SK-MEL-5 (cell line): ENCODE measurements at places on chromosomes 3 and 15. TPM values are rescaled to one million over a fixed set of nuclear protein-coding genes. Genes with fewer than 3 reads are reported as not detected.

The IQCF5 gene
- not detected in 2 replicates for total RNA-seq

The C2CD4A gene
- total RNA-seq: not detected in 2 replicates

The NCEH1 gene
- 4.4 and 6.2 TPM in 2 replicates for total RNA-seq

The CPEB1 gene
- 14.1 and 19.1 TPM in 2 replicates for total RNA-seq

The UCN2 gene
- total RNA-seq: 14.9 and 18.8 TPM in 2 replicates

The NEDD4 gene
- total RNA-seq: 17.1 and 17.7 TPM in 2 replicates

The SMCO1 gene
- not detected in 2 replicates for total RNA-seq

The ANP32A gene
- total RNA-seq: 60.4 and 76.0 TPM in 2 replicates

The VIPR1 gene
- 0.34 TPM in 1 of 2 replicates, not detected in the other for total RNA-seq

The TEX55 gene
- not detected in 2 replicates for total RNA-seq

The TMEM212 gene
- total RNA-seq: not detected in 2 replicates
